ENCODE measurements at places on chromosomes 4 and X.

DNA sequence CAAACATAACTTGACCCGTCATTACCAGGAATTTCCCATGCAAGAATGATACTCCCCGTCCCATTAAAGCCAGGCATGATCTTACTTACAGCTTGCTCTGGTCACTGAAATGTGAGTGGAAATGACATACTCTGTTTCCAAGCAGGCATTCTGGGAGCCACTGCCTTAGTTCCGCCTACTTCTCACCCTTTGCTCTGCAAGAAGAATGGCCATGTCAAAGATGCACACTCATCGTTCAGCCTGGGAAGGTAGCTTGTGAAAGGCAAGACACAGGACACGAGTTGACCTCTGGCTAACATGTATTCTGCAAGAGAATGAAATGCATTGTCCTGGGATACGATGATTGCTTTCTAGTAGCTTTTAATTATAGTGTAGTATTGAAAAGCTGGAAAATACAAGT is 1144.4 kb downstream of the NLGN4X start:
- DNase-seq, result no peak

GRCh38 chrX:53171356-53171755 is 53.7 kb downstream of the KDM5C start:
- DNase-seq, result no peak

GRCh38 chr4:6910340-6910959 is 824 bp downstream of the TBC1D14 start:
- no peak for DNase-seq

DNA sequence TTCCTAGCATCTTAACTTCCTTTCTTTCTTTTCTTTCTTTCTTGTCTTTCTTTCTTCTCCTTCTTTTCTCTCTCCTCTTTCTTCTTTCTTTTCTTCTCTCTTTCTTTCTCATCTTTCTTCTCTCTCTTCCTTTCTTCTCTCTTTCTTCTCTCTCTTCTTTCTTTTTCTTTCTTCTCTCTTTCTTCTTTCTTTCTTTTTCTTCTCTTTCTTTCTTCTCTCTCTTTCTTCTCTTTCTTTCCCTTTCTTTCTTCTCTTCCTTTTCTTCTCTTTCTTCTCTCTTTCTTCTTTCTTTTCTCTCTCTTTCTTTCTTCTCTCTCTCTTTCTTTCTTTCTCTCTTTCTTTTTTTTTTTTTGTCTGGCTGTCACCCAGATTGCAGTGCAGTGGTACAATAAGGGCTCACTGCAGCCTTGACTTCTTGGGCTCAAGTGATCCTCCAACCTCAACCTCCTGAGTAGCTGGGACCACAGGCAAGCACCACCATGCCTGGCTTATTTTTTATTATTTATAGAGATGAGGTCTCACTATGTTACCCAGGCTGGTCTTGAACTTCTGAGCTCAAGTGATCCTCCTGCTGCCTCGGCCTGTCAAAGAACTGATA is 17.5 kb downstream of the NMU start:
- DNase-seq, result no peak

GRCh38 chrX:13852001-13852695 is 35.3 kb upstream of the GPM6B start:
- DNase-seq, result no peak

DNA sequence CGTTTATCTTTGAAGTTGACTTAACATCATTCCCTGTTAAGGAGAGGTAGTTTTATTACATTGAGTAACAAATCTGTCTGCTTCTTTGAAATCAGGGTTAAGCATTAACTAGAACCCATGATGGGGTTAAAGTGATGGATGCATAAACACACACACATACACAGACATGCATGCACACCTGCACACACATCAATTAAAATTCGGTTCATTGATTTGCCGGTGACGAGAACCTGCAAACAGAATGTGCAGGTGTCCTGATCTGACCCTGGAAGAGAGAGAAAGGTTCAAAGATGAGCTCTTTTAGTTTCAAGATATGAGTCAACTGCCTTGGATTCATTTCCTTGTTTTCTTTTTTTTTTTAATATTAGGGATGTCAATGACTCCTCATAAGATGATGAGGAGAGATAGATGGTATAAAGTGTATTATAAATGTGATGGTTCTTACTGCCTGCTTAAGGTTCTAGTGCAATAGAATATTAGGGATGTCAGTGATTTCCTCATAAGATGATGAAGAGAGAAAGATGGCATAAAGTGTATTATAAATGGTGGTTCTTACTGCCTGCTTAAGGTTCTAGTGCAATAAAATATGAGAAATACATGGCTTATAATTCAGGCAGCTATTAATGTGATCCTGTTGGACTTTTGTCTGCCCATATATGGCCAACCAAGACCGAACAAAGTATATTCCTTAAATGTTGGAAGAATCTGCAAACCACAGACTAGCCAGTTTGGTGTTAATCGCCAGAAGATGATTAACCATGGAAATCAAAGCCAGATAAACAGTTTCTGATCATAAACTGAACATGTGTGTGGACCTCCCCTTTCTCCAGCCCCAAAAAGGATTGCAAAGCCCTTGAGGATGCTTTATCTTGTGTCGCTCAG is 14.1 kb upstream of the CD99 start:
- DNase-seq, result no peak

DNA sequence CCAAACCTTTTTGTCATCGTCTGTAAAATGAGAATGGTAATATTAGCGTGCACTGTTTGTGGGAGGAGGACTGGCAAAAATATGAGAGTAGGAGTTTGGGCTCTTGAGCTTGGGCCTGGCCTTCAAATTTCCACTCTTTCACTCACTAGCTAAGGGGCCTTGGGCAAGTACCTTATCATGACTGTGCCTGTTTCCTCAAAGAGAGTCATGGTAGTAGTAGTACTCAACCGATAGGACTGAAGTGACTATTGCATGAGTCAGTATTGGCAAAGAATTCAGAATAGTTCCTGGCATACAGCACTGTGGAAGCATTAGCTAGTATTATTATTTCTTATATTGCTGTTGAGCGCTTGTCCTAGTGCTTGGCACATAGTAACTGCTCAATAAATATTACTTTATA is 16.0 kb upstream of the RBM3 start:
- DNase-seq, result no peak

DNA sequence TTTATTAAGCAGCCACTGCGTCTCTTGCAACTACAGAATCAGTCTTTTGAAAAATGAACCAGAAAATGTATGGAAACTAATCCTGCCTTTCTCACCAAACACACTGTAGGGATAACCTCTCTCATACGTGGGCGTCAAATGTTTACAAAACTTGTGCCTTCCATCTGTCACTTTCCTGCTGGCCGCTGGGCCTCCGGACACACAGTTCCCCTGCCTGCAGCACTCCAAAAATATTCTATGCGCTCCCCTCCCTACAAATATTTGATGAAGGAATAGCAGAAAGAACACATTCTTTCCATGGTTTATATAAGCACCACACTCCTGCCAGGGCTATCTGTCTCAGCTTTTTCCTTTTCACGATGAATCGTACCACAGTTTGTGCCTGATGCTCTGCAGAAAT is 14.9 kb upstream of the CYTL1 start:
- DNase-seq, result no peak

DNA sequence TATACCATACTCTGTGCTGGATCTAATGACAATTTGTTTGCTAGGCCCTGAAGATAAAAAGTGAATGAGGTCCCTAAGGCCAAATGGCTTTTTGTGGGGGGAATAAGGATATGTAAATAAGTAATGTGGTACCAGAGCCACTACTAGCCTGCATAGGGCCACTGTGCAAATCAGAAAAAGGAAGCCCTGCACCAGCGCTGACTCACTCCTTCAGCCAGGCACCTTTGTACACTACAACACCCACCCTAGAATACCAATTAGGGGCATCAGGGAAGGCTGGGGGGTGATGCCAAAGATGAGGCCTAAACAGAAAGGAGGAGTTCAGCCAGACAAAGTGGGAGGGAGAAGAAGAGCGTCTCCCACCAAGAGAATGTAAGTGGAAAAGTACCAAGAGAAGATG is 122.2 kb downstream of the CAMK2D start:
- no peak for DNase-seq

DNA sequence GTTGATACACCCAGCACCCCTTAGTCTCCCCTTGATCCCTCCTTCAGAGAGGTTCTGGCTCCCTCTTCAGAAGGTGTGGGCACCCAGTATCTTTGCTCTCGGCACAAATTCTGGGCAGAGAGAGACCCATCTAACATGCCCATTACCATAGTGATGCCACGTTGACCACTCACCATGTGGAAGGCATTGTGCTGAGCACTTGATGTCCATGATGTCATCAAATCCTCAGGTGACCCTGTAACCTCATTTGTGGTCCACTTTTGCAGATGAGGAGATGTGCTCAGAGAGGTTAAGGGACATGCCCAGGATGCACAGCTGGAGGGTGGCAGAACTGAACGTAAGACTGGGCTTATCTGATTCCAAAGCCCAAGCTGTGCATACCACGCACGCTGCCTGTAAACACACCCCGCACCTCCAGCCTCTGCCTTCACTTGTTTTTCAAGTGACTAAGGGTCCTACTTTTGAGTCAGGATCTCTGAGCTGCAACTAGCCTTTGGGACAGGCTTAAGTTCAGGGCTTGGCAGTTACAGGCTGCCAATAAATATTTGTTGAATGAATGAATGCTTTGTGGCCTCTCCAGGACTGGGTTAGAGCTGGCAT is 55.2 kb downstream of the HTRA3 start:
- DNase-seq, result no peak

- no peak for DNase-seq
Observed at GRCh38 chr4:119697887-119698393, 69.3 kb upstream of the PDE5A start.

DNA sequence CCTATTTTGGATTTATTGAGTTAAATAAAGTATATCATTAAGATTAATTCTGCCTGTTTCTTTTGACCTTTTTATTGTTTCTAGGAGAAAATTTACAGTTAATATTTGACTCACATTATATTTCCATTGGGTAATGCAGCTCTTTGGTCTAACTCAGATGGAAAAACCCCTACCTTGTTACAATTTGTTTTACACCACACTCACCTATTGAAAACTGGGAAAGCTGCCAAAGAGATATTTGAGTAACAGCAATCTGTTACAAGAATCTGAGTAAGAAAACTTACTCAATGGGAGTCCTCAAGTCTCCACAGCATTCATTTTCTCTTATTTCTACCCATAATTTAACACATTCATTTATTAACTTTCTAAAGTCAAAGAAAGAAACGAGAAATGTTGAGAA is 108.0 kb upstream of the TLL1 start:
- no peak for DNase-seq

DNA sequence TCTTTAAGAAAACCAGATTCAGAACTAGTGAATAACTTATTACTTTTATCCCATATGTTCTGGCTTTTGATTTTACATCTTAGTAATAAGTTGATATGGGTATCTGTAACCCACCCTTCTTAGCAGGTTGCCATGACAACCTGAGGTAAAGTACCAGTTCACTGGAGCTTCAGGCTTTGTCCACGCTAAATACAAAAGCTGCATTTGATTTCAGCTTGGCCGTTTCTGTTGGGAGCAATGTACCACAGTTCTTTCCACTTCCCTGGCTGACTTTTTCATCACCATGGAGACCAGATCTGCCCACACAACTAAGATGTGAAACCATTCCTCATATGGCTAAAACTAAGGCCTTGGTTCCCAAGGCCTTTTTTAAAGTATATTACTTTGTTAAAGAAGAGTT is 26.1 kb downstream of the KLHL34 start:
- no peak for DNase-seq

- DNase-seq, result no peak
Observed at GRCh38 chrX:45847961-45848360, 647.3 kb upstream of the DIPK2B start.

DNA sequence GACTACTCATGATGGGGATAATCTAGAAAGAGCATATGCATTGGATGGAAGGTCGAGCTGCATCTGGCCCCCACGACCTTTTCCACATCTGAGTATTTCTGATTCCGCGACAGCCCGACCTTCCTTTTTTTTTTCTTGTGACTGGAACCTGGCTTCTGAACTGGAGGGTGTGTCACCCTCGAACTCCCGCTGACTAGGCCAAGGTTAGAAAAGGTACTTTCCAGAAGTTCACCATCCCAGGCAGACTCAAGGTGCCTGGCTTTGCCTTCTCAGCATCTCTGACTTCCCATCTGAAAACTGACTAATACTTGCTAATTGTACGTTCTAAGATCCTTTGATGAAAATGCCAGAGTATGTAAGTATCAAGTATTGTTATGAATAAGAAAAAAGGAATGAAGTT is 49.3 kb upstream of the CD40LG start:
- no peak for DNase-seq

GRCh38 chr4:4735870-4736269 is 123.6 kb upstream of the MSX1 start:
- no peak for DNase-seq

DNA sequence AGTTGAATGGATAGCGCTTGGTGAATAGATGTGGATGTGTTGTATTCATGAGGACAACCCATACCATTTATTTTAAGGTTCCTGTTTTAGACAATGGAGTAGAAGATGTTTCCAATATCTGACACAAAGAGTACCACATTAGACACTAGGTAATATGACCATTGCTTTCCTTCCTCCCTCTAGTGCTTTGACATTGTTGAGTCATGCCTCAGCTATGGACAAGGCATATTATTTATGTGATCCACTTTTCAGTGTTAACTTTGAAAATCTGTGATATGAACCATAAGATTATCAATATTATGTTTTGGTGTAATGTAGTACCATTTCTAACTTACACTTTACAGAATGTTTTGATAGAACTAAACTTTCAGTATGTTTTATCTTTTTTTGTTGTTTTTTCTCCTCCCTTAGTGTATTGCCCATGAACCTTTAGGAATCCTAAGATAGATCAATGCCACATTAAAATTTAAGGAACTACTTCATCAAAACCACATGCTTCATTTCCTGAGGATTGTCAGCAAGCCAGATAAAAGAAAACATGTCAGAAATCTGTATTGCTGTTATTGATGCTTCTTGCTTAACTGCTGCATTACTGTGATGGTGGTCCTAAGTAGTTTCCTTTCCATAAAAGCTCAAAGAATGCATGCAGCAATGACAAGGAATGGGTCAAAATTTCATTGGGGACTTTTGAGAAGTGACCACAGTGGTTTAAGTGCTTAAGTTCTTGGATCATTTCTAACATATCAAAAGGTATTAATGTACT is 105.0 kb downstream of the PCDH7 start:
- DNase-seq, result no peak

GRCh38 chr4:128227991-128228571 is 59.5 kb downstream of the PGRMC2 start:
- no peak for DNase-seq

DNA sequence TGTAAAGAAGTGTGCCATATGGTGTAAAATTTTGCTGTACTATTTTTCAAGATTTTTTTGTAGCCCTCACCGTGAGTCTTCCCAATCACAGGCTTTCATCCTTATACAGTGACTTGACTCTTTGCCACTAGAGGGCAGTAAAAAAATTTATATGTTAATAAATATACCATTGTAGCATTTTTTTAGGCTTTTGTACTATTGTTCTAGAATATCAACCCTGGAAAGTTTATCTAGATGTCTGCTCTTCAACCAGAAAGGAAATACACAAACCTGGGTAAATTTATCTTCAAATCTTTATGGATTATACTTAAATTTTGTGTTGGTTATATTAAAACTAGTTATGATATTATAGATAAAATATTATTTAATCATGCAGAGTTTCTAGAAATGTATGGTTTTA is 235.3 kb downstream of the TENM3 start:
- no peak for DNase-seq

- peak; percentile 75 for DNase-seq
Observed at GRCh38 chr4:113636877-113637276, 124.7 kb downstream of the CAMK2D start.
